SIG-M5 (cell line): ENCODE measurements at places on chromosomes 3 and 15.

DNA sequence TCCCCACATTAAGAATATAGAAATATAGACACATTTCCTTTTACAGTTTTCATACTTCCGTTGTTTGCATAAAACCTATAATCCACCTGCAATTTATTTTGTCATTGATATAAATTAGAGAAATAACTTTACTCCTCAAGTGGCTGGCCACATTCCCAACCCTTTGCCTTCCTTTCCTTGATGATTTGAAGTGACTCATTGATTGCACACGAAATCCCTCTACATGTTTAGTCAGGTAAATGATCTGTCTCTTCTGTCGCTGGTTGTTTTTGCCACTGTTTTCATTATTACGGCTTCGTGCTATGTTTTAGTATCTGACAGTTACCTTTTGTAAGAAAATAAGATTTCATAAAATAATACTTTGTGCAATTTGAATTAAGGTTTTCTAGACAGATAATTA, 272.2 kb upstream of the NR2E3 start:
- DNase-seq = no peak

DNA sequence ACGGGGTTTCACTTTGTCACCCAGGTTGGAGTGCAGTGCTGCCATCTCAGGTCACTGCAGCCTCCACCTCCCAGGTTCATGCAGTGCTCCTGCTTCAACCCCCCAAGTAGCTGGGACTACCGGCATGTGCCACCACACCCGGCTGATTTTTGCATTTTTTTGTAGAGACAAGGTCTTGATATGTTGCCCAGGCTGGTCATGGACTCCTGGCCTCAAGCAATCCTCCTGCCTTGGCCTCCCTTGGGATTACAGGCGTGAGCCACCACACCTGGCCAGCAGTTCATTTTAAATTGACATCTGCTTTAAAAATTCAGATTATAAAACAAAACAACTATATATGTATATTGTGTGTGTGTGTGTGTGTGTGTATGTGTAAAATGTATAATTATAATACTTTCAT, 38.3 kb downstream of the CALML4 start:
- DNase-seq = no peak

DNA sequence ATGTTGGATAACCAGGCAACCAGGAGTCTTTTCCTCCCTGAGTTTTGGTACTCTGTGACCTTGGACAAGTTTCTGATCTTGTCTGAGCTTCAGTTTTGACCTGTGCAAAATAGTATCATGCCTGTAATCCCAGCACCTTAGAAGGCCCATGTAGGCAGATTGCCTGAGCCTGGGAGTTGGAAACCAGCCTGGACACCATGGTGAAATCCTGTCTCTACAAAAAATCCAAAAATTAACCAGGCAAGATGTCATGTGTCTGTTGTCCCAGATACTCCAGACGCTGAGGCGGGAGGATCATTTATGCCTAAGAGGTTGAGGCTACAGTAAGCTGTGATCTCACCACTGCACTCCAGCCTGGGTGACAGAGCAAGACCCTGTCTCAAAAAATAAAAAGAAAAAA, 114.8 kb downstream of the IL12A start:
- DNase-seq = no peak

GRCh38 chr3:192930577-192930976, 12.9 kb upstream of the MB21D2 start:
- DNase-seq = no peak

DNA sequence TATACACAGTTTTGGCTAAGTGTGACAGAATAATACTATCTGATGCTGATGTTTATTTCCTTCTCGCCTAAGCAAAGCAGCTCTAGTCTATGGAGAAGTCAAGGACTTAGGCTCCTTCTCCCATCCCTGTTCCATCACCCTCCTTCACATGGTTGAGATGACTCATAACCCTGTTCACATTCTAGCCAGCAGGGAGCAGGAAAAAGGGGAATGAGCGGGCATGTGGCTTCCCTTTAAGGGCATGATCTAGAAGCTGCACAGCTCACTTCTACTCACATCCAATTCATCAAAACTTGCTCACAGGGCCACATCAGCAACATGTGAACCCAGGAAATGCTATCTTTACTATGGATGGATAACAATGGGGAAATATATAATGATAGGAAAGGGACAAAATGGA, 40.9 kb downstream of the CBLB start:
- no peak for DNase-seq

GRCh38 chr3:45701172-45701867, 12.1 kb downstream of the SACM1L start:
- no peak for DNase-seq

GRCh38 chr15:85636351-85636750, 158.4 kb downstream of the KLHL25 start:
- no peak for DNase-seq

DNA sequence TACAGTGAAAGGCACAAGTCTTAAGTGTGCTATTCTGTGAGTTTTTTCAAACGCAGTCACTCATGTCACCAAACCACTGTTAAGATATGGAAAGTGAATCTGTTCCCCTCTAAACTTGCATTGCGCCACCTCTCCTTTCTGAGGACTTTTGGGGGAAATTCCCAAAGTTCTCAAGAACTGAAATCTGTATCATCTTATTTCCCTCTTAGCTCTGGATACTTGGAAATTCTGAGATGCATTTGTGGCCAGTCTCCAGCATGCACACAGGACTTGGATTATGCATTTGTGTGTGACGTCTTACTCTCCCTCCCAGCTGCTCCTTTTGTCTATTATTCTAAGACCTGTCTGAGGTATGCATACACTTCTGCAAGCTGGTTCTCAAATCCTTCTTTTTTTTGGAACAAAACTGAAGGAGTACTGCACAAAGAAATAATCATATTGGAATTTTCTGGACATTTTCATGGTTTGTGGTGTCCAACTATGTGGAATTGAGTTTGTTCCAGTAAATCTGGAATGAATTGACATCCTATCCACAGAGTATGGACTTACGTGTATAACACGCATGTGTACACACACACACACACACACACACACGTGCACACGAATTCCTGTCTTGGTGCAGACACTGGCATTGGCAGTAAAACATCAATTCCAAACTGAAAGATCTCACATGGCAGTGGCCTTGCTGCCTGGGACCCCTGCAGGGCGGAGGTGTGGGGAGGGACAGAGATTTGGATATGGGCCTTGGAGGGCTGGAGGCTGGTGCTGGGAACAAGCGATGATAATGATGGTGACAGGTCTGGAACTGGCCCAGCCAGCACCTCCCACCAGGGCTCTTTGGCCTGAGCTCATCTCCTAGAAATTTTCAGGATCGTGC, 8.2 kb upstream of the LCTL start:
- no peak for DNase-seq

DNA sequence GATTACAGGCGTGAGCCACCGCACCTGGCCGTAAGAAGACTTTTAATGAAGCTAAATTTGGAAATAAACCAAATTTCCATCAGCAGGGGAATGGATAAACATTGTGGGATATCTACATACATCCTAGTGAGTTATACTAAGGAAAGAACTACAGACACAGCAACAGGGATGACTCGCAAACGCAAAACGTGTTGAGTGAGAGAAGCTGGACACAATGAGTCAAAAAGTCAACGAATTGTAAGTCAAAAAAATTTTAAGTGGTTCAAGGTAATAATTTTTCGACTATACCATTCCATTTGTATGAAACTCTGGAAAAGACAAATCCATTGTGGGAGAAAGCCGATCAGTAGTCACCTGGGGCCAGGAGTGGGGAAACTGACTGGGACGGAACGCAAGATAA, 19.9 kb downstream of the PLA2G4F start:
- DNase-seq = no peak

GRCh38 chr3:47000198-47000815, 20.8 kb downstream of the NBEAL2 start:
- no peak for DNase-seq

GRCh38 chr15:37359101-37359892, 258.9 kb upstream of the MEIS2 start:
- DNase-seq = no peak
